ENCODE measurements at places on chromosomes 16 and 17.
A peak's percentile ranks its signal among the peaks of the same experiment; 100 is the strongest.

GRCh38 chr17:2174468-2175293 lies 119.8 kb downstream of the HIC1 start:
- no peaks in the 10 kb centered on the region for H3K36me3 ChIP-seq
- H3K27me3 ChIP-seq, result no peaks in the 10 kb centered on the region
- no peak overlapping the region for H3K27ac ChIP-seq
- H3K4me3 ChIP-seq, result no peak overlapping the region
- DNase-seq, result no peak

DNA sequence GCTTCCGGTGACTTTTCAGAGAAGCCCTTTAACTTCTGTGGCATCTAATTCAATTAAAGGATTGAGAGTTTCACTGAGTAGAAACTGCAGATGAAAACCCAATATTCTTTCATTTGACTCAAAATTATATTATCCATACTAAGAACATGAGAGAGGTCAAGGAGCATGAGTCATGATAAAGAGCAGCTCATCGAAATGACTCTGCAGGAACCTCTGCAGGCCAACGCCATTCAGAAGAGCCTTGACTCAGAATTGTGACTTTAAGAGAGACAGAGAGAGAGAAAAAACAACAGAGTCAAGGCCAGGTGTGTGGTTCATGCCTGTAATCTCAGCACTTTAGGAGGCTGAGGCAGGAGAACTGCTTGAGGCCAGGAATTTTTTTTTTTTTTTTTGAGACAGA lies 417.2 kb upstream of the XYLT1 start:
- H3K4me3 ChIP-seq, result no peak overlapping the region
- H3K27me3 ChIP-seq, result no peaks in the 10 kb centered on the region
- H3K27ac ChIP-seq, result no peak overlapping the region
- DNase-seq, result no peak
- H3K4me1 ChIP-seq, result no peaks in the 10 kb centered on the region
- H3K36me3 ChIP-seq, result no peaks in the 10 kb centered on the region

- peak overlapping the region; percentile 78 for H3K4me3 ChIP-seq
- H3K27me3 ChIP-seq, result no peaks in the 10 kb centered on the region
- peaks cover 10% of the 10 kb centered on the region for H3K4me1 ChIP-seq
- DNase-seq, result no peak
- H3K36me3 ChIP-seq, result peaks cover 21% of the 10 kb centered on the region
- peak overlapping the region; percentile 73 for H3K27ac ChIP-seq
These were observed 443 bp downstream of the CSNK2A2 start for GRCh38 chr16:58197314-58198012.

DNA sequence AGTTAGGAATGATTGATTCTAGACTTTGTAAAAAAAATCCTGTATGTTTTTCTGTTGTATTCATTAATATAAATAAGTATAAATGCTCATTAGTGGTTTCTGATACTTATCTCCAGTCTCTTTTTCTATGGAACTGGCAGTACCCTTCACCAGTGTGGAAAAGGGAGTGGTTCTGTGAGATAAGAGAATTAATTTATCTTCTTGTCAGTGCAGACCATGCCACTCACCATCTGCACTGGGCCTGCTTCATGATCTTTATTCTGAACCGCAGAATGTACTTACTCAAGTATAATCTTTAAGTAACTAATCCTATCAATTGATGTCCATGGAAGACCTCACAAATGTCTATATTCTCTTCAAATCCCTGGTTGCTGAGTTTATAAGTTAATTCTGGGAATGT lies 836.1 kb upstream of the CDH8 start:
- no peak overlapping the region for H3K27ac ChIP-seq
- H3K27me3 ChIP-seq, result no peaks in the 10 kb centered on the region
- no peaks in the 10 kb centered on the region for H3K4me1 ChIP-seq
- no peak for DNase-seq
- no peak overlapping the region for H3K4me3 ChIP-seq

GRCh38 chr16:74700438-74701225 lies at the start of gene MLKL:
MLKL (minus strand) TSS chr16:74700862; CDS start chr16:74695757, 5,105 bp downstream.
- H3K27me3 ChIP-seq, result no peaks in the 10 kb centered on the region
- peak within 1 kb of the TSS; percentile 63 for H3K4me3 ChIP-seq
- H3K27ac ChIP-seq, result peak within 1 kb of the TSS; percentile 77

DNA sequence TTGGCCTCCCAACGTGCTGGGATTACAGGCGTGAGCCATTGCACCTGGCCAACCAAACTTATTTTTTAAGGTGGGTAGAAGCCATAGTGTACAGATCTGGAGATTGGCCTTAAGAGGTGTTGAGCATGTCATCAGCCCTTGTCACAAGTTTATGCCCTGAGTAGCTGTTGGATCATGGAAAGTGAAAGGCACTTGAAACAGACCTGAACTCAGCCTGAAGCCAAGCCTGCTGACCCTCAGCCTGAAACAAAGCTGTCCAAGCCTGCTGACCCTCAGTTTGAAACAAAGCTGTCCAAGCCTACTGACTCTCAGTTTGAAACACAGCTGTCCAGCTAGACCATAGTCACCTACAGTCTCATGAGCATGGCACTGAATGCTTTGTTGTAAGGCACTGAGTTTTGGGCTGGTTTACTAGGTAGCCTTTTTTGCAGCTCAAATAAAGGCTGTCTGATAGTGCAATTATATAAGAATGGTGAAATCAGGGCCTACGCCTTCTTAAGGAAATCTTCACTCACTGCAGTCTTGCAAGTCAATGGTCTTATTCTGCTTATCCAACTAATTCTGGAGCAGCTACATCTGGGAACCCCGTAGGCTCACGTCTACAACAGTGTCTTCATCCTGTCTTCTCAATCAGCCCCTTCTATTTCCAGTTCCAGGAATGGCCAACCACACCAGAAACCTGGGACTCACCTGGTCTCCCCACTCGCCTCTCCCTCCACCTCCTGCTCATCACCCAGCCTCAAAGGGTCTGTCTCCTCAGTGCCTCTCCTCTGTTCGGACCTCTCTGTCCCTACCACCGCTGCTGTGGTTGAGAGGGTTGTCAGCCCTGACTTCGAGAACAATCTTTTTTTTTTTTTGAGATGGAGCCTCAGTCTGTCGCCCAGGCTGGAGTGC lies 2.9 kb upstream of the NPIPB15 start:
- DNase-seq, result no peak
- no peaks in the 10 kb centered on the region for H3K4me1 ChIP-seq
- no peaks in the 10 kb centered on the region for H3K27me3 ChIP-seq

- no peak overlapping the region for H3K27ac ChIP-seq
- H3K27me3 ChIP-seq, result no peaks in the 10 kb centered on the region
- H3K36me3 ChIP-seq, result no peaks in the 10 kb centered on the region
- H3K4me3 ChIP-seq, result no peak overlapping the region
- no peaks in the 10 kb centered on the region for H3K4me1 ChIP-seq
- DNase-seq, result no peak
These were observed 103.0 kb downstream of the SNX29 start for GRCh38 chr16:12079412-12079965.

GRCh38 chr17:70702683-70703255 lies 533.4 kb downstream of the KCNJ2 start:
- H3K4me3 ChIP-seq, result no peak overlapping the region
- no peaks in the 10 kb centered on the region for H3K36me3 ChIP-seq
- no peaks in the 10 kb centered on the region for H3K27me3 ChIP-seq
- no peak overlapping the region for H3K27ac ChIP-seq
- no peaks in the 10 kb centered on the region for H3K4me1 ChIP-seq

DNA sequence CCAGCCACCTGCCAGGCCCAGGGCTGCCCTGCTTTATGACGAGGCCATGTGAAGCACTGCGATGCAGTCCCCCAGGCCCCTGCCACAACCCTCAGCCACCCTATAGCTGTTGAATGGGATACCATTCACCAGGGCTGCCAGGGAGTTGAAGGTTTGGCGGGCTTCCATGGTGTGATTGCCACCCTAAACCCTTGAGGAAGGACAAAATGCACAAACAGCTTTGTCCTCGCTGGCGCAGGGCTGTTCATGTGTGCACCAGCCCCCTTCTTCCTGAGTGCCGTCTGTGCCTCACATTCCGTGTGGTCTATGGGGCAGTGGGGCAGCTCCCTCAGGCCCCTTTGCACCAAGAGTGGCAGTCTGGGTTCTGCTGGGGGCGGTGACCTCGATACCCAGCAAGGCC lies 25.3 kb downstream of the NARF start:
- H3K27me3 ChIP-seq, result no peaks in the 10 kb centered on the region
- no peak for DNase-seq
- H3K36me3 ChIP-seq, result no peaks in the 10 kb centered on the region
- no peaks in the 10 kb centered on the region for H3K4me1 ChIP-seq
- no peak overlapping the region for H3K4me3 ChIP-seq

GRCh38 chr17:58314706-58315015 lies 13.9 kb downstream of the TSPOAP1 start:
- H3K4me1 ChIP-seq, result no peaks in the 10 kb centered on the region
- H3K27ac ChIP-seq, result no peak overlapping the region
- no peaks in the 10 kb centered on the region for H3K27me3 ChIP-seq
- no peaks in the 10 kb centered on the region for H3K36me3 ChIP-seq

- H3K27ac ChIP-seq, result no peak overlapping the region
- H3K4me3 ChIP-seq, result no peak overlapping the region
- H3K27me3 ChIP-seq, result no peaks in the 10 kb centered on the region
- no peaks in the 10 kb centered on the region for H3K4me1 ChIP-seq
- no peaks in the 10 kb centered on the region for H3K36me3 ChIP-seq
These were observed 151.8 kb downstream of the ABCA8 start for GRCh38 chr17:68803164-68803929.

- H3K4me3 ChIP-seq, result no peak overlapping the region
- H3K27ac ChIP-seq, result no peak overlapping the region
- H3K4me1 ChIP-seq, result no peaks in the 10 kb centered on the region
- no peaks in the 10 kb centered on the region for H3K36me3 ChIP-seq
- H3K27me3 ChIP-seq, result no peaks in the 10 kb centered on the region
These were observed 93.9 kb downstream of the MSI2 start for GRCh38 chr17:57350266-57350665.

- H3K4me1 ChIP-seq, result peaks cover 5% of the 10 kb centered on the region
- H3K4me3 ChIP-seq, result peak overlapping the region; percentile 75
- DNase-seq, result no peak
- peak overlapping the region; percentile 82 for H3K27ac ChIP-seq
- no peaks in the 10 kb centered on the region for H3K36me3 ChIP-seq
- no peaks in the 10 kb centered on the region for H3K27me3 ChIP-seq
These were observed 558 bp downstream of the B3GNT9 start for GRCh38 chr16:67150047-67150832.

GRCh38 chr16:81537721-81538561 lies 93.3 kb downstream of the CMIP start:
- peaks cover 69% of the 10 kb centered on the region for H3K4me1 ChIP-seq
- DNase-seq, result no peak
- no peaks in the 10 kb centered on the region for H3K27me3 ChIP-seq
- peak overlapping the region; percentile 54 for H3K27ac ChIP-seq

- no peak overlapping the region for H3K4me3 ChIP-seq
- peaks cover 4% of the 10 kb centered on the region for H3K4me1 ChIP-seq
- no peaks in the 10 kb centered on the region for H3K36me3 ChIP-seq
These were observed 8.0 kb downstream of the GCGR start for GRCh38 chr17:81811705-81812570.

GRCh38 chr17:36907407-36907806 lies 29.9 kb upstream of the LHX1 start:
- H3K27me3 ChIP-seq, result no peaks in the 10 kb centered on the region
- no peak for DNase-seq
- H3K27ac ChIP-seq, result no peak overlapping the region
- no peaks in the 10 kb centered on the region for H3K4me1 ChIP-seq
- H3K4me3 ChIP-seq, result no peak overlapping the region

GRCh38 chr17:2825253-2825970 lies 29.2 kb downstream of the RAP1GAP2 start:
- H3K27ac ChIP-seq, result no peak overlapping the region
- no peaks in the 10 kb centered on the region for H3K4me1 ChIP-seq
- no peak overlapping the region for H3K4me3 ChIP-seq
- H3K36me3 ChIP-seq, result no peaks in the 10 kb centered on the region

DNA sequence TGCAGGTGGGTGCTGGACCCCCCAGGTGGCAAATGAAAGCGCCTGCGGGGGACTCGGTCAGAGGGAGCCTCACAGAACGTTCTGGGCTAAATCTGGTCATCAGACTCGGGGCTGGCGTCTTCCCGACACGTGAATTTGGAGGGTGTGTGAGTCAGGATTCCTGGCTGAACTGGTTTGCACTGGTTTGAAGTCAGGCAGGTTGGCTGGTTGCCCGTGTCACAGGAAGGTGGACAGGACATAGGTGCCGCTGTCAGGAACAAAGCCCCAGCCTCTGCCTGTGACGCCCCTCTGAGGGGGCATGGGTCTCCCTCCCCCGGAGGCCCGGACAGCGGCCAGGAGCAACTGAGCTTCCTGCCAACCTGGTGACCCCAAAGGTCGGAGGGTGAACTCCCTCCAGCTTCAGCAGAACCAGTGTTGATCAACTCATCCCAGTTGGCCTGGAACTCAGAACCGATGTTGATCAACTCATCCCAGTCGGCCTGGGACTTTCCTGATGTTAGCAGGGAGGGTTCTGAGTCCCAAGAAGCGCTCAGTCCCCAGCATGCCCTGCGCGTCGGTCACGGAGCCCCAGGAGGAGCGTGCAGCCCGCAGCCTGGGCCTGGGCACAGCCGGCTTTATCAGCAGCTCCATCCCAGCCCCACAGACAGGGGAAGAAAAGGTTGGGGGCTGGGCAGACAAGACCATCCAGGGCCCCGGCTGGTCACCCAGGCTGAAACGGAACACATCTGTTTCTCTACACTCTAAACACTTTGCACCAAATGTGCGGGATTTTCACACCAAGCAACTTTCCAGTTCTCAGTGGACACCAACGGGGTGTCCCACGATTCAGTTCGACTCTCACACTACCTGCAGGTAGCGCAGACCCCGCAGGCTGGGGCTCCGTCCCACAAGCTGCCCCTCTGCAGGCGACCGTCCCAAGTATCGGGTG lies 14.4 kb upstream of the METRNL start:
- no peak for DNase-seq
- no peaks in the 10 kb centered on the region for H3K27me3 ChIP-seq
- no peaks in the 10 kb centered on the region for H3K4me1 ChIP-seq
- no peak overlapping the region for H3K4me3 ChIP-seq

- no peaks in the 10 kb centered on the region for H3K4me1 ChIP-seq
- H3K27me3 ChIP-seq, result no peaks in the 10 kb centered on the region
- no peak overlapping the region for H3K27ac ChIP-seq
- no peak for DNase-seq
- H3K36me3 ChIP-seq, result no peaks in the 10 kb centered on the region
These were observed 7.6 kb downstream of the PITPNM3 start for GRCh38 chr17:6548578-6549330.

DNA sequence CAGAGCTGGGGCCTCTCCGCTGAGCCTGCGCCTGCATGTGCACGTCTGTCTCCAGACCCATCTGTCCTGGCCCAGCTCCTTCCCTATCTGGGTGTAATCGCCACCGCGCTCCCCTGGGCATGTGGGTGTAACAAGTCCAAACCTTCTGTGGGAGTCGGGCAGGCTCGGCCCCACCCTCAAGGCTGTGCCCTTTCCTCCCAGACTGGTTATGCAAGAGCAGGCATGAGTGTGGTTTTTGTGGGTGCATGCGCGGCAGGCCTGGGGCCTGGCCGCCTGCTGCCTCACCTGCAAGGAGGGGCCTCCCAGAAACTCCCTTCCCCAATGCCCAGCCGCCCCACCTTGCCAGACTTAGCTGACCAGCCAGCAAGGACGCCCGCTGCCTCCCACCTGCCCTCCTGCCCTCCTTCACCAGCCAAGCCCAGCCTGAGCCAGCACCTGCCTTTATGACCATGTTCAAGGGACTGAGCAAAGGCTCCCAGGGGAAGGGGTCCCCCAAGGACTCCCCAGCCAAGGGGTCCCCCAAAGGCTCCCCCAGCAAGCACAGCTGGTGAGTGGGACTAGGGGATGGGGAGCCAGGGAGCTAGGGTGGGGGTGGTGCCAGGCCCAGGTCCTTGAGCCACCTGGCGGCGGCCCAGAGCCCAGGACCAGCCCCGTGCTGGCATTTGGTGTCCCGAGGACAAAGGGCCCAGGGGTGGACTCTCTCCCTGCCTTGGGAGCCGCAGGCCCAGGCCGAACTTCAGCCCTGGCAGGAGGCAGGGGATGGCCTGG lies at the start of gene EVPLL:
TSS of gene EVPLL (plus strand) at position 342 of the 768 bp plus-strand sequence. CDS start 3,160 bp downstream, outside the sequence.
- H3K36me3 ChIP-seq, result no peaks in the 10 kb centered on the region
- H3K4me1 ChIP-seq, result no peaks in the 10 kb centered on the region
- no peak within 1 kb of the TSS for H3K4me3 ChIP-seq

Measured in Panc1 (cell line).